NCI-H345 (cell line): ENCODE measurements at places on chromosomes 13 and 19.

DNA sequence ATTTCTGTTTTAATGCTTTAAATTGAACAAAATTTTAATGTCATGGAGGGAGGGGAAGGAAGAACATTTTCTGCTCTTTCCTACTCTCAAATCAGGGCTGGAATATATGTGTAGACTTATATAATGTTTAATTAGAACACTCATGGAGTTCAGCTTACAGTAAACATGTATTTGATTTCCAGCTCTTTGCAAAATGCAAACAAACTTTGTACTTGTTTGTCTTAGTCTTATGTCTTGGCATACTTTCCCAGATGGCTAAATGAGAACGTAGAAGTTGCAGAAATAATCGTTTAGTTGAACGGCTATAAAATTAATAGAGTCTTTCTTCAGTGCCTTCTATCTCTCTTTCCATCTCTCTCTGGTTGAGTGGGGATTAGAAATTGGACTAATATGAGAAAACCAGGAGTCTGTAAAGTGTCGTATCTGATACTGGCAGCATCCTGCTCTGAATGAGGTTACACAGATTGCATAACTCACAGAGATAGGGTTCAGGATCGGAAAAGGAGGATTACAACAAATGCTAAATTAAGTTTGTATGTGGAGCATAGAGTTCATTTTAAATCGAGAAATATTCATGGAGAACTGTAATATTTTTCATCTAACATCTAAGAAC is 82.3 kb downstream of the FGF9 start:
- no peak for DNase-seq

DNA sequence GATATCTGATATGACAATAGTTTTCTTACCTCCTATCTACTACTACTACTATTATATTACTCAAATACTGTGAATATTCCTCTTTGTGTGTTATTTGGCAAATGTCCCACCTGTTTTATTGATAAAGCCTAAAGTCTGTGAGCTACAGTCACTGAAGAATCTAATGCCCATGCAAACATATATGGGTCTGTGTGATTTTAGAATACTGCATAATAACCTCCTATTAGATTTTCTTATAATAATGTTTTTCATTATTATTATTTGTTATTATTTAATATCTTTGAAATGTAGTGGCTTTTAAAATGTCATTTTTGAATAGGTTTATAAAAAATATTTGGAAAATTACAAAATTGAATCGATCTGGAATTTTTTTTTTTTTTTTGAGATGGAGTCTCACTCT is 1330.8 kb upstream of the MIR17HG start:
- DNase-seq: no peak

- DNase-seq: no peak
Observed at GRCh38 chr19:30425885-30426838, 54.0 kb downstream of the ZNF536 start.

GRCh38 chr19:16258440-16258903 is 60.8 kb downstream of the AP1M1 start:
- no peak for DNase-seq

GRCh38 chr19:33345163-33345562 is 28.3 kb upstream of the CEBPG start:
- DNase-seq: no peak

DNA sequence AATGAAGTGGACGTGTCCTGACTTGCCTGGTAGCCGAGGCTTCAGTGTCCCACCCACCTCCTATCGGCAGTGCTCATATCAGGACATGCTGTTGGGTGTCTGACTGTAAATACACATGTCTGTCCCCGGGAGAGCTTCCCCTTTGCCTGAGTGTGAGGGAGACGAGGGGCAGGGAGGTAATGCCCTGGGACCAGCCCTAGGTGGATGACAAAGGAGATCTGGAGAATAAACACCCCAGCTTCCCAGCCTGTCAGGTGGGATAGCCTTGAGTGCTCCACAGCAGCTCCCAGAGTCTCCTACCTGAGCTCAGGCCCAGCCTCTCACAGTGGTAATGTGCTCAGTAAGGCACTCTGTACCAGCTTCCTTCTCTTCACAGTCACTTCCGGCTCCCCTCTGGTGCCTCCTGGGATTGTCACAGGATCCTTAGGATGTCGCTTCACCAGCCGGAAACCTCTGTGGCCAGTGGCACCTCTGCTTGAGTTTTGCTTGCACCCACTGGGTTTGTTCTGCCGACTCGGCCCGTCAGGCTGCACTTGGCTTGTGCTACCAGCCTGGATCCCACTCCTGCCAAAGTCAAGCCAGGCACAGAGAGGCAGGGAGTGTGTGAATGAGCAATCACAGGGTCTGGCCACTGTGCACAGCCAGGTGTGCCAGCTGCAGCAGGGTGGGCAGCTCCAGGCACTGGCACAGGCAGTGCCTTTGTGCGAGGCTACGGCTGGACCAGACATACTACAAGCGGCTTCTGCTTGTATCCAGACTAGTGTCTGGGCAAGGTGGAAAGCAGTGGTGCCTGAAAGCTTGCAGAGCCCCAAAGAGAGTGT is 54.4 kb upstream of the RGCC start:
- peak; percentile 21 for DNase-seq

- DNase-seq: no peak
Observed at GRCh38 chr13:107367258-107367657, 799.3 kb upstream of the ARGLU1 start.

DNA sequence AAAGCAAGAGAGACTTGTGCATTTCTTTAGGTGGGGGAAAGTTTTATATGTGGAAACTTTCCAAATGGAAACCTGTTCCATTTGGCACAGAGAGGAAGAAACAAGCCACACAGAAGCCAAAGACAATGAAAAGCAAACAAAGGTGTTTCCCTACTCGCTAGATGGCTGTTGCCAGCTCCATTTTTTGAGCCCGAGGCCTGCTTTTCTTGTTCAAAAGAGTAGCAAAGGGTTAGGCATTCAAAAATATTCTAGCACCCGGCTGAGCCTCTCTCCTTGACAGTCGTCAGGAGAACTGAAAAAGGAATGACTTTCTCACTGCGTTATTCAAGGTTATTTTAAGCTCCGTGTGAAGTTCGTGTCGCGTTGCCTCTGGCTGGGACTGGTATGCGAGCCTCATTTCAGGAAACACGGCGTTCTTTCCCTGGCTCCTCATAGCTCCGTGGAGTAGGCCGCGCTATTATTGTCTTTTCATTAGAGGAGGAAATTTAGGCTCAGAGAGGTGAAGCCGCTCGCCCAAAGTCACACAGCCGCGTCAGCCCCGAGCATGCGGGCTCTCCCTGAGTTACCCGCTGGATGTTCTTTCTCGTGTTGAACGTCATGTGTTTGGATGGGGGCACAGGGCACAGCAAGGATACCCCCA is 7.6 kb downstream of the TRPM4 start:
- DNase-seq: peak; percentile 6

DNA sequence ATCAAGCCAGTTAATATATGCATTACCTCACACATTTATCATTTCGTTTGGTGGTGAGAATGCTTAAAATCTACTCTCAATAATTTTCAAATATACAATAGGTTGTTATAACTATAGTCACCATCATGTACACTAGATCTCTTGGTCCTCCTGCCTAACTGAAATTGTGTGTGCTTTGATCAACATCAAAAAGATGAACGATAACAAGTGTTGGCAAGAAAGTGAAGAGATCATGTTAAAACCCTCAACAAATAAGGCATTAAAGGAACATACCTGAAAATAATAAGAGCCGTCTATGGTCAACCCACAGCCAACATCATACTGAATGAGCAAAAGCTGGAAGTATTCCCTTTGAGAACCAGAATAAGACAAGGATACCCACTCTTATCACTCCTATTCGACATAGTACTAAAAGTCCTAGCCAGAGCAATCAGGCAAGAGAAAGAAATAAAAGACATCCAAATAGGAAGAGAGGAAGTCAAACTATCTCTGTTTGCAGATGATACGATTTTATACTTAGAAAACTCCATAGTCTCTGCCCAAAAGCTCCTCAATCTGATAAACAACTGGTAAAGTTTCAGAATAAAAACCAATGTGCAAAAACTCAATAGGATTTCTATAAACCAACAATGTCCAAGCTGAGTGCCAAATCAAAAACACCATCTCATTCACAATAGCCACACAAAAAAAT is 27.9 kb upstream of the OR10H1 start:
- no peak for DNase-seq

DNA sequence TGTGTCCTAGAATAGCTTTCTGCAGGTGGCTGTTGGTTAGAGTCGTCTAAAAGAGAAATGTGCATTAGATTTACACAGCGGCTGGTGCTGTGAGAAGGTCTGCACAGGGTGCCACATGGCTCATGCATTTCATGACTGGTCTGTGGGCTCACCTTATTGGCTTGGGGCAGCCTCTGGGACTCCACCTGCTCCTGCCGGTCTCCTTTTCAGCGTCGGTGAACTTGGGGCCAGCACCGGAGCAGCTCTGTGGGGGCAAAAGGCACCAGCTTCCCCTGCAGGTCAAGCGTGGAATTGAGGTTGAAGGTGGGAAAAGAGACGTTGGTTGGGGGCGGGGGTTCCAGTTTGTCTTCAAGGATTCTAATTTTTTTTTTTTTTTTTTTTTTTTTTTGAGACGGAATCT is 3.1 kb upstream of the PNMA8C start:
- DNase-seq: no peak

DNA sequence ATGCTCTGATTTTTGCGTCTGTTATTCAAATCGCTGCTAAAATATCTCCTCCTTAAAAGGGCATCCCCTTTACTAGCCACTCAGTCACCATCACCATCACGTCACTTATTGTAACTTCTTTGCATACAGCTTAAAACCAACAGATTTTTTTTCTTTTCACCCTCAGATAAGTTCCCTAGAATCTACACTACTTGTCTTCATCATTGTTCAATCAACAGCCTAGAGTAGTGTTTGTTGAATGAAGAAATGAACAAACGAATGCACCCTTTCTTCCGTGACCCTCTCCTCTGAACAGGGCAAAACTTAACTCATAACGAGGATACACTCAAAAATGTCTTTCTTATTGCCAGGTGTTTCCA is 1.1 kb upstream of the AKAP11 start:
- no peak for DNase-seq

GRCh38 chr19:2591537-2592291 is 110.8 kb downstream of the GNG7 start:
- no peak for DNase-seq

DNA sequence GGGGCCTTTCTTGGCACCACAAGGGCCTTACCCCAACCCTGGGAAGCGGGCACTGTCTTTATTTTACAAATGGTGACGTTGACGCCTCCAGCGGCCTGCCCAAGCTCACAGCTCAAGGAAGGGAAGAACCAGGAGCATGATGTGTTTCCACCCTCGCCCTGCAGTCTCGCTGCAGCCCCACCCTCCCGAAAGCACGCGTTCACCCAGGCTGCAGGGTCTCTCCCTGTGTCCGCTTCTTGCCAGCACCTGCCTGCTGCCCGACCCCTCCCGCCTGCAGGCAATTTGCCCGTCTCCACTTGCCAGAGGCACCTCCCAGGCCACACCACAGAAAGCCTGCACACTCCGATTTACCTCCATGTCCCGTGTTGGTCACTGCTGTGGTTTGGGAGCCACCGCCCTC is 76.6 kb downstream of the SLC15A1 start:
- no peak for DNase-seq

DNA sequence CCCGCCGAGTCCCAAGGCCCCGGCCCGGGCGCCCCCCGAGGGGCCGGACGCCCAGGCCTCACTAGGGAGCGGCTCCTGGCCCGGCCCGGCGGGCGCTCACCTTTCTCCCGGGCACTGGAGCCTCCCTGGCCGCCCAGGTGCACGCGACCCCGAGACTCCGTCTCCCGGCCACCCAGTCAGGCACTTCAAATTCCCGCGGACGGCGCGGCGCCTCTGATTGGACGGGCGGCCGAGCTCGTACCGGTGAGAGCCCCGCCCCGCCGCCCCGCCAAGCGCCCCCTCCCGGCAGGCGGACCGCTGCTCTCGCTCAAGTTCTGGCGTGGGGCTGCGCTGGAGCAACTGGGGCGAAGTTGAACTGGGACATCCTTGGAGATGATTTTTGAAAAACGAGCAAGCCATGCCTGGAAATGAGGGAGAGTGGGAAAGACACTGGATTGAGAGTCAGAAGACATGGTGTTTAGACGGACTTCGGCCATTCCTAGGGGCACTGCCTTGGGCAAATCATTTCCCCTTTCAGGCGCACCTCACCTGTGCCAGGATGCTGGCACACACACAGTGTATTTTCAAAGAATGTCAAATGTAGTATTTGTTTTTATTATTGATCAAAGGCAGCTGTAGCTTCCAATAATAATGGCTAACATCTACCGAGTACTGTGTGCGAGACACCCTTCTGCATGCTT is 485.3 kb downstream of the UQCRFS1 start:
- DNase-seq: peak; percentile 68

- no peak for DNase-seq
Observed at GRCh38 chr13:35599384-35599783, 122.9 kb upstream of the MAB21L1 start.

GRCh38 chr13:34246511-34246910 is 428.6 kb downstream of the RFC3 start:
- DNase-seq: no peak

DNA sequence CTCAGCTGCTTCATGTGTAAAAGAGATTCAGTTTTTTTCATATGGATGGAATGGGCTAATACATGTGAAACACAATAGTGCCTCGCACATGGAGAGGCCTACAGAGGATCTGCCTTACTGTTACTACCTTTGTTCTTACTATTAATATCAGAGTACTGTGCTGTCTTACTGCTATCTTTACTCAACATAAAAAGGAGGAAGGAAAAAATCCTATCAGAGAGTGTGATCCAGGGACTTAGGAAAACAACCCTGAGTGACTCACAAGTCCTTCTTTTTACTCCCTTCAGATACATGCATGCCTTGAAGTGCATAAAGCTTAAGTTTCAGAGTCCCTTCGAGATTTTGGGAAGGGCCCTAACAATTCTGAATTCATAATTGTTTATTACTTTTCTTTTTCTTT is 136.8 kb downstream of the TBC1D4 start:
- DNase-seq: no peak

- DNase-seq: no peak
Observed at GRCh38 chr19:13506471-13506820, at the start of gene CACNA1A. CACNA1A (minus strand) TSS chr19:13506479; CDS start chr19:13506224, 255 bp downstream.

DNA sequence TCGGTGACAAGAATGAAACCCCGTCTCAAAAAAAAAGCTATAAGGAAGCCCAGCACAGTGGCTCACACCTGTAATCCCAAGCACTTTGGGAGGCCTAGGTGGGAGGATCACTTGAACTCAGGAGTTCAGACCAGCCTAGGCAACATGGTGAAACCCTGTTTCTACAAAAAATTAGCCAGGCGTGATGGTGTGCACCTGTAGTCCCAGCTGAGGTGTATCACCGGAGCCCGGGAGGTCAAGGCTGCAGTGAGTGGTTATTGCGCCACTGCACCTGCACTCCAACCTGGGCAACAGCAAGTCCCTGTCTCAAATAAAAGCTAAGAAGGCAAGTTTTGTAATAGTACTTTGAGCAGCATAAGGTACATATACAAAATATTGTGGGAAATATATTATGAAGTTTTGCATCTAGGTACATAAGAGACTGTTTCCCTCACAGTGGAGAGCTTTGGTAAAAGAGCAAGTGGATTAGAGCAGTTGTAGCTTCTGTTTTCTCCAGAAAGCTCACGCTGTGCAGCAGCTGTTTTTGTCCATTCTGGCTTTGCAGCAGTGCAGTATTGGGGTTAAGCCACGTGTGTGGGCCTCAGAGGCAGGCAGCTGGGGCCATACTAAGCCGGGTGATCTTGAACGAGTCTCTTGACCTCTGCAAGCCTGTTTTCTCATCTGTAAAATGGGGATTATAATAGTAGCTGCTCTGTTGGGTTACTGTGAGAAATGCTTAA is 35.4 kb downstream of the ARHGAP35 start:
- no peak for DNase-seq

GRCh38 chr13:31111136-31111535 is 50.6 kb downstream of the HSPH1 start:
- no peak for DNase-seq
